ENCODE measurements at places on chromosomes 13 and 19.

DNA sequence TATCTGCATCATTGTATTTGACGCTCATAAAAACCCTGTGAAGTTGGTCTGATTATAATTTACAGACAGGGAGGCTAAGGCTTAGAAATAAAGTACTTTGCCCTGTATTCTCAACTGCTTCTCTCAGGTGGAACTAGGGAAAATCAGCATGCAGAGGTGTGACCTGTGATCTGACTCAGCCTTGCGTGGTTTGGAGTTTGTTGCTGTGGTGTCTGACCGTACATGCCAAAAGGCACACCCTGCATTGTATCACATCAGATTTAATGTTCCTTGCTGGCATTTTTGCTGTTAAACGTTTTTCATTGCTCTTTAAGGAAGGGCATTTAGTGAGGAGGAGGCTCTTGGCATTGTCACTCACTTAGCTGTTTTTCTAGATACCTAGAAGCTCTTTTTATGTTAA lies 58.8 kb upstream of the C1QTNF9B start:
- DNase-seq = no peak

DNA sequence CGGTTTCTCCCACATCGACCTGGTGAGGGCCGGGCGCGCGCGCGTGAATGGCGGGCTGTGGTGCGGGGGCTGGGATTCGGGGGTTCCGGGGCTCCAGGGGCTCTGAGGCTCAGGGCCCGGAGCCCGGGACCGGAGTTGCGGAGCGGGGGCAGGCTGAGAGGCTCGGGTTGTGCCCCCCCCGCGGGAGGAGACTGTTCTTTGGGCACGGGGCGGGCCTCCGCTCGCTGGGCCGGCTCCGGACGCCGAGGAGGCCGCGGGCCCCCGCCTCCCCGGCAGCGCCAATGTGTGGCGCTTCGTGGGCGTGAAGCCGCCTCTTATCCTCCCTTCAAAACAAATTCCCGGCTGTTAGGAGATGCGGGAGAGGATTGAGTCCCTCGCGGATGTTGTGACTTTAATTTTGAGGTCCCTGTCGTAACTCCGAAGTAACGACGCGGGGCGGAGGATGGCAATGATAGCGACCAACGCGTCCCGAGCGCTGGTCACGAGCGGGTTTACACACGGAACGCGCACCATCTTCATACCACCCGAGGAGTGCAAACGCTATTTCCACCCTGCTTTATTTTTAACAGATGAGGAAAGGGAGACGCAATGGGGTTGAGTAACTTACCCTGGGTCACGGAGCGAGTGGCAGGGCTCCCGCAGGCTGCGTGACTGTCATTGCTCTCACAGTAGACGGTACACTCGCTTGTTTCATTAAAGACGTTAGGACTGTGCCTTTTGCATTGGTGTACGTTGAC lies 536 bp downstream of the UBA2 start:
- DNase-seq = peak; percentile 16

- no peak for DNase-seq
Measured at GRCh38 chr13:71590654-71591148, 276.3 kb downstream of the DACH1 start.

DNA sequence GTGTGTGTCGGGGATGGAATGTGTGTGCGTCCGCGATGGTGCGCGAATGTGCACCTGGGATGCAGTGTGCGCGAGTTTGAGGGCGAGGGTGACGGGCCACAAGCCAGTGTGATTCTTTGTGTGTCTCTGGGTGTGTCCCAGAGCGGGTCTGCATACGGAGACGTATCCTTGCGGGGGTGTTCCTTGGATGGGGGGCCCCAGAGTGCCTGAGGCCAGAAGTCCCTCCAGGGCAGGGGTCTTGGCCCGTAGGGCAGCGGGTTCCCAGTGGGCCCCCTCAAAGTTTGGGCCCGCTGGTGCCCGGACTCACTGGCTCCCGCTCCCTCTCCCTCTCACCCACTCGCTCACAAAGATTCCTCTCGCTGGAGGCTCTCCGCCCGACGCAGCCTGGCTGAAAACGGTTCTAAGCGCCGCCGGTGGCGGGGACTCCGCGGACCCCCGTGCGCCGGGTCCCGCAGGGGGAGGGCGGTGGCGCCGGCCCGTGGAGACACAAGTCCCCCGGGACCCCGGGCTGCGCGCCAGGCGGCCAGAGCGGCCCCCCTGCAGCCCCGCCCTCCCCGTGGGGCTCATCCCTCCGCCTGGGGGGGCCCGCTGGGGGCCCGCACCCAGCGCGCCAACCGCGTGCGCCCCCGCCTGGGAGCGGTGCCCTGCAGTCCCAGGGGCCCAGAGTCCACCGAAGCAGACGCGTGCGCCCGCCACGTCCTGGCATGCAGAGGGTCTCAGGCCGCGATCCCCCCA lies 886 bp downstream of the CRLF1 start:
- DNase-seq = no peak

DNA sequence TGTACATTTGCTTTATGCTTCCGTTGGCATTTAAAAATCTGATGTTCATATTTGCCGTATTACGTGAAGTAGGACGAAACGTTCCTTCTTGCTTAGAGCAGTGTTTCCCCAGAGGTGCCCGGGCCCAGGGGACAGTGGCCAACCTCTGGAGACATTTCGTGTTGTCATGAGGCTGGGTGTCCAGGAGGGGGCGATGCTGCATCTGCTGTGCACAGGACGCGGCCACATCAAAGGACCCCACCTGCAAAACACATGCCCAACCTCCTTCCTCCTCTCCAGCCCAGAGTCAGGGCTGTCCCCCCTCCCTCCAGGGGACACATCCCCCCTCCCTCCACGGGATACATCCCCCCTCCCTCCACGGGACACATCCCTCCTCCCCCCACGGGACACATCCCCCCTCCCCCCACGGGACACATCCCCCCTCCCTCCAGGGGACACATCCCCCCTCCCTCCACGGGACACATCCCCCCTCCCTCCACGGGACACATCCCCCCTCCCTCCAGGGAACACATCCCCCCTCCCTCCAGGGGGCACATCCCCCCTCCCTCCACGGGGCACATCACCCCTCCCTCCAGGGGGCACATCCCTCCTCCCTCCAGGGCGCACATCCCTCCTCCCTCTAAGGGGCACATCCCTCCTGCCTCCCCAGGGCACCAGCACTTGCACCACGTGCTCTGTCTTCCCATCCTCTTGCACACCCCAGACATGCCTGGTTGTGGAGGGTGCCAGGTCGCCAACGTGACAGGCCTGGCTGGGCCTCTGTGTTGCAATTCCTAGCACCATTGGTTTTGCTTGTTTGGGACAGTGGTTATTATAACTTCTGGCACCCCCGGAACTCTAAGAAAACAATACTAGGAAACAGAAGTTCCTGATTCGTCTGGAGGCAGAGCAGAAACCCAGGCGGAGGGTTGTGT lies 46.7 kb downstream of the GAS6 start:
- peak; percentile 73 for DNase-seq

- peak; percentile 29 for DNase-seq
Measured at GRCh38 chr19:16899566-16900075, 10.8 kb downstream of the F2RL3 start.

DNA sequence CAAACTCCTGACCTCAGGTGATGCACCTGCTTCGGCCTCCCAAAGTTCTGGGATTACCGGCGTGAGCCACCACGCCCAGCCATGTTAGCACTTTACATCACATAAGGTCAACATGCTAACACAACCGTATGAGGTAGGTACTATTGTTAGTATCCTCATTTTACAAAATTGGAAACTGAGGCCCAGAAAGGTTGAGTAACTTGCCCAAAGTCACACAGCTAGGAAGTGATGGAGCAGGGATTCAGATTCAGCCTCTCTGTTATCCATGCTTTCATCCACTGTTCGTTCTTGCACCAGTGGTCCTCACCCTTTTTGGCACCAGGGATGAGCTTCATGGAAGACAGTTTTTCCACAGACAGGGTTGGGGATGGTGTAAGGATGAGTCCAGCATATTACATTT lies 8.6 kb downstream of the COX6B1 start:
- no peak for DNase-seq

- DNase-seq = peak; percentile 35
Measured at GRCh38 chr19:49058562-49058961, 1.0 kb upstream of the CGB7 start.

DNA sequence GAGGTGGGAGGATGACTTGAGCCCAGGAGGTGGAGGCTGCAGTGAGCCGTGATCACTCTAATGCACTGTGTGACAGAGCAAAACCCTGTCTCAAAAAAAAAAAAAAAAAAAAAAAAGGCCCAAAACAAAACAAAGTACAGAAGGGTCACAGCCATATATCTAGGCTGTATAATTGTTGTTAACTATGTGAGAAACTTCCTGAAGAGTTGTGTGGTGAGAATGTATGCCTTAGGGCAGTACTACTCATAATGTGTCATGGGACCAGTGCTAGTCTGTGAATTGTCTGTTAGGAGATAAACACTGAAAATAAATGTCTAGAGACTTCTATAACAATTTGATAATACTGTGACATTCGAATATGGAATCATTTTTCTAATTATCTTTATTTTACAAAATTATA lies 43.1 kb downstream of the PAN3 start:
- no peak for DNase-seq

- DNase-seq = no peak
Measured at GRCh38 chr13:33284916-33285315, 639 bp downstream of the STARD13 start.

DNA sequence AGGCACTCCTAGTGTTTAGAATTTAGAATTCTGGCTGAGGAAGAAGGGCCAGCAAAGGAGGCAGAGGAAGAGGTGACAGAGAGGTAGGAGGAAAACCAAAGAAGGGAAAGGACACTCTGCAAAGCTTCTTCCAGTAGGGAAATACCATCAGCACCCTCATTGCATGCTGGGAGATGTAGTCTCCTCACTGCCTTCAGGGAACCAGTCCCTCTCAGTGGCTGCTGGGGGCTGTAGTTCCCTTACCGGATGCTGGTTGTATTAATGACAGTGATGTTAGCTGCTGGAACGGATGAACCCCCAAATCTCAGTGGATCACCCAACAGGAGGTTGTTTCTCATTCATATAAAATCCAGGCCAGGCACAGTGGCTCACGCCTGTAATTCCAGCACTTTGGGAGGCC lies 10.1 kb downstream of the GRIN2D start:
- peak; percentile 29 for DNase-seq

GRCh38 chr19:40584007-40584406 lies 7.3 kb downstream of the SHKBP1 start:
- no peak for DNase-seq

DNA sequence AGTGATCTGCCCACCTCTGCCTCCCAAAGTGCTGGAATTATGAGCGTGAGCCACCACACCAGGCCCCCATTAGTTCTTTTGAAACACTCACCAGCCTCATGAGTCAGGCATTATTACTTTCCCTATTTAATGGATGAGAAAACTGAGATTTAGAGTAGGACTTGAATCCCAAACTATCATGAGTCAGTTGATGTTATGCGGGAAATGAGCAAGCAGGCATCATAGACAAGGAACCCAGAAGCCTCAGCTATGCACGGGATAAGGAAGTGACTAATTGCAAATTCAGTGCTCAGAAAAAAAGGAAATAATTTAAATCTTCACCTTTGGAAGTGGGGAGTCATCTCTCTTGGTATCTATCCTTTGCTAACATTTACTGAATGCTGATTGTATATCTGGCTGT lies 217.5 kb downstream of the ABCC4 start:
- no peak for DNase-seq

GRCh38 chr13:46637213-46637612 lies 84.2 kb downstream of the LRCH1 start:
- DNase-seq = no peak

GRCh38 chr13:37929308-37929707 lies 59.7 kb upstream of the TRPC4 start:
- no peak for DNase-seq

- no peak for DNase-seq
Measured at GRCh38 chr19:18607226-18608101, 865 bp upstream of the CRLF1 start.

DNA sequence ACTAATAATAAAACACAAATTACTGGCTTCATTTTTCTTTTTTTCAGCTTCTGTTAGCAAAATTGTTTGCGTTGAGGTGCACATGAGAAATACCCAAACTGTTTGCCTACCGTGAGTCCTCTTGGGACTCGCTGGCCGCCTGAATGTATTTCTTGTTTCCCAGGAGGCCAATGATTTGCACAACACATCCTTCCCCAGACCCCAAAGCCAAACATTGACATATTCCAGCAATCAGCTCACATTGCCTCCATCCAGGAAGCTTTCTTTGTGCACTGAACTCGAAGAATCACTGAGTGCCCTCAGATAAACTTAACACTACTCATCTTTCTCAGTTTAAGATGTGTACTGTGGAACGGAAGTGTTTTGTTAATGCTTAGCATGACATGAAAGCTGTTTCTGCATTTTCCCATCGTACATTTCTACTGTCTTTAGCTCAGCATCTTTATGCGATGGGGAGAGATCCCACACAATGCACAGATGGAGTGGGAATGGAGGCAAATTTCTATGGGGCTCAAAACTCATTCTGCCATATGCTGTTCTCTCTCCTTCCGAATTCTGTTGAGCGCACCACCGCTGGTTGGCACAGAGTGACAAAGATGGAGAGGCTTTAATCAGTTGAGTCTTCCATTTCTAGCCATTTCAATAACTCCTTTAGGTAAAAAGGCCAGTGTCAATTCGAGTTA lies 399.5 kb downstream of the RFC3 start:
- no peak for DNase-seq

DNA sequence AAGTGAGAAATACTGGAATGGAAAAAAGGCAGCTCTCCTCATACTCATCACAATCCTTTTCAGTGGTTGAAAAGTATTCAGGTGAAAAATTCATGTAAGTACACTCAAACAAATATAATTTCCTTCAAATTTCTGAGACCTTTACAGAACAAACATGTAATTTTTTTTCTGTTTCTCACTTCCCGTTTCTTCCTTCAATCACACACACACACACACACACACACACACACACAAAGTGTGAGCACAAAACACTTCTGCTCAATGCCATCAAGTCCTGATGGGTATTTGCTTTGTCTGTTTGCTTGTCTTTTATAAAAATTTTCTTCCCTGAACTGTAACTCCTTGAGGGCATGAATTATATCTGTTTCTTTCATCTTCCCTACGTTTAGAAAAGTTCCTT lies 110.6 kb downstream of the LIG4 start:
- DNase-seq = no peak

DNA sequence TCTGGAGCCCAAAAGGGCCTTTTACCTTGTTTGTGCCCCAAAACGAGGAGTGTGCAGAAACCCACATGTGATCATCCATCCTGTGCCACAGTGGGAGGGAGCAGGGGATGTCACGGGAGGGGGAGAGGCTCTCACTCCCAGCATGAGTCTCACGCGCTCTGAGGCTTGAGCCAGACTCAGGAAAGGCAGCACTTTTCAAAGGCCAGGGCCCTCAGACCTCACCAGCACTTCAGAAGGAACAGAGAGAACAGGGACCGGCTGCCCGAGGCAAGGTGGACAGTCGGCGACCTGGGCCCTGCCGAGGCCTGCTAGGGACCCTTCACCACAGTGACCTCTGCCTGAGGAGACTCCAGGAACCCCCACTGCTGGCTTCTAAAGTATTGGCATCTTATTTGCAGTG lies 71.7 kb upstream of the WASF3 start:
- no peak for DNase-seq

GRCh38 chr13:106499113-106499512 lies 36.3 kb downstream of the EFNB2 start:
- DNase-seq = no peak

GRCh38 chr19:40055832-40056504 lies at the start of gene ZNF780B:
ZNF780B (minus strand) TSS chr19:40056231; CDS start chr19:40050332, 5,899 bp downstream.
- peak; percentile 40 for DNase-seq

- no peak for DNase-seq
Measured at GRCh38 chr13:46183018-46183946, 1.3 kb upstream of the LCP1 start.

GRCh38 chr19:55452749-55453346 lies 8.6 kb downstream of the ISOC2 start:
- peak; percentile 38 for DNase-seq

- no peak for DNase-seq
Measured at GRCh38 chr13:20831933-20832332, 58.2 kb upstream of the EEF1AKMT1 start.

- no peak for DNase-seq
Measured at GRCh38 chr19:2495651-2496316, 19.9 kb downstream of the GADD45B start.
